ENCODE measurements at places on chromosomes 13 and 19.

DNA sequence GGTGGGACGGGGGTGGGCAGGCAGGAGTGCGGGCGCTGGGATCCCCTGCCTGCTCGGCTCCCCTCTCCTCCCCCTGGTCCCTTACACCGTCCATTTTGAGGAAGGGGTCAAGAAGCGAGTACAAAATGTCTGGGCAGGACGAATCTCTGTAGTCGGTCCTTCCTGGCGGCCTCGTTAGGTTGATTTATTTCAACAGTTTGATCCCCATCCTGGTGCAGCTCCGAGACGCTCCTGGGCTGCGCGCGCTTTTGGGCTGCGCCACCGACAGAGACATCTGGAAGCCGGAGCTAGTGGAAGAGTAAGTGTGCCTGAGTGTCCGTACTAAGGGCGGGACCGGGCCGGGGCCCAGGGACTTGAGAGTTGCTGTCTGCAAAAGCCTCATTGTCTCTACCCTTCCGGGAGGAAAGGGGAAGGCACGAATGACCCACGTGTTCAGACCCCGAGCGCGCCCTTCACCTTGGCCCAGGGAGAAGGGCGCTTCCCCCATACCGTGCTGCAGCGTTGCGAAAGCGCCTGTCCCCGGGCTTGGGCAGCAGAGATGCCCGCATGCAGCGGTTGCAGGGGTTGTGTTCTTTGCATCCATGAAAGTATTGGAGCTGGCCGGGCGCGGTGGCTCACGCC, 1.8 kb downstream of the ZNF114 start:
- DNase-seq: no peak

DNA sequence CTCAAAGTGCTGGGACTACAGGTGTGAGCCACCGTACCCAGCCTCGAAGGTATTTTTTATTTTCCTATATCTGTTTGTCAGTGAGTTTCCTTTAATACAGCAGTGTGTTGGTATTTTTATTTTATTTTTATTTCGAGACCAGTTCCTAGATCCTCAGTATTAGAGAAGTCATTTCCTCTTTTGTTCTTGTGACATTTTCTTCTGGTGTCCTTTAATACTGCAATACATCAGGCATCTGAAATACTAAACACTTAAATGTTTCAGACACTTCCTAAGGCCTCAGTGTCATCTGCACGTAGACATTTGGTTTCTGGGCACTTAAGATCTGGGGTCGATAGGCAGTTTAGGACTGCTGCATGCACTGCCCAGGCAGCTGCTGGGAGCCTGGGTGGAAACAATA, 22.5 kb downstream of the GATAD2A start:
- DNase-seq: no peak

DNA sequence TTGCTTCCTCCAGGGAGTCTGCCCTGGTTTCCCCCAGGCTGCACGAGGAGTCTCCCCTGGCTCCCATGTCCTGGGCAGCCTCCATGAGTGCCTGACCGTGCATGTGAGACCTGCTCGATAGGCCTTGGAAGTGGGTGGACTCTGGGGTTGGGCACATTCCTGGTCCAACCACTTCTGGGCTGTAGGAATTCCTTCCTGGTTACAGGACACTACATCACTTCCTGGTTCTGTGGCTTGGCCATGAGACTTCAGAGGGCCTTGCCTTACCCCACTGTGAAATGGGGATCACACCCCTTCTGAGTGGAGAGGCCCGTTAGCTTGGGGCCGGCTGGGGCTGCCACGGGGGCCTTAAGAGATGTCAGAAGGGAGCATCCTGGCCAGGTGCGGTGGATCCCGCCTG, 4.0 kb upstream of the ZNF628 start:
- DNase-seq: no peak

DNA sequence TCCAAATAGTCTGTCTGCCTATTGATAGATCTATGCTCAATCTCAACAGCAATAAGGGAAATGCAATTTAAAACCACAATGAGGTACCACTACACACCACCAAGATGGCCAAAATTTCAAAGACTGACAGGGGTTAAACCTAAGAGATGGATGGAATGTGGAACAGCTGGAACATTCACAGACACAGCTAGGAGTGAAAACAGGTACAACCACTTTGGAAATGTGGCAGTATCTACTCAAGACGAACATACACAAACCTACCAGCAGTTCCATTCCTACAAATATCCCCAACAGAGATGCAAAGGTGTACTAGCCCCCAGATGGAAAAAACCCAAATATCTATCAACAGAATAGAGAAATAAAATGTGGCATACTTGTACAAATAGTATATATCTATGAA, 86.4 kb downstream of the TSC22D1 start:
- no peak for DNase-seq

- DNase-seq: no peak
Measured at GRCh38 chr19:41753159-41753558, 2.2 kb upstream of the CEACAM6 start.

- no peak for DNase-seq
Measured at GRCh38 chr19:30785458-30786137, 413.4 kb downstream of the ZNF536 start.

GRCh38 chr13:52446265-52446664, 4.2 kb downstream of the VPS36 start:
- no peak for DNase-seq

DNA sequence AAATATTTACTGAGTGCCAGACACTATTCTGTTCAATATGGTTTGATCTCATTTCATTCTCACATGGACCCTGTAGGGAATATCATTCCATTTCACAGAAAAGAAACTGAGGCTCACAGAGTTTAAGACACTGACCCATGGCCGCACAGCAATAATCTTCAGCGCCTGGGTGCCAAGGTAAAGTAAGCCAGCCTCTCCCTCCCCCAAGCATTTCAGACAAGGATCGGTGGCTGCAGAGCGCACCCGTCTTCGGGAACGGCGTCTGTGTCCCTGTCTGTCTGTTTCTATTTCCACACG, 4.3 kb upstream of the PDE4A start:
- no peak for DNase-seq

GRCh38 chr13:65808061-65808460, 1422.1 kb downstream of the PCDH9 start:
- no peak for DNase-seq

GRCh38 chr19:15532779-15533521, 24.6 kb downstream of the CYP4F22 start:
- no peak for DNase-seq

GRCh38 chr19:16467581-16467980, 4.2 kb downstream of the EPS15L1 start:
- DNase-seq: no peak

DNA sequence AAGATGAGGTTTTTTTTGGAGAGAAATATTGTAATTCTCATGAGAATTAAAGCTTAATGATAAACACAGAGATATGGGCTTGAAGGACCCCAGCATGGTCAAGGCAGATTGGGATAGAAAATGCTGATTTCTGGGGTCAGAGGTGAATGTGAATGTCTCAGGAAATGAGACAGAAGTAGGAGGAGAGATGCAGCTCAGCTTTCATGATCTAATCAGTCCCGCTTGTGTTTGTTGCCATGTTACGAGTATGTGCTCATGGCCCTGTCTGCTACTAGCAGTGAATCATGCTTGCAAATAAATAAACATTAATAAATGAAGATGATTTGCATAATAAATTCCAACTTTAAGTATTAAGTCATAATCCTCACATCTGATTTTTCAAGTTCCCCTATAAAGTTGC, 23.0 kb upstream of the NDFIP2 start:
- DNase-seq: no peak

DNA sequence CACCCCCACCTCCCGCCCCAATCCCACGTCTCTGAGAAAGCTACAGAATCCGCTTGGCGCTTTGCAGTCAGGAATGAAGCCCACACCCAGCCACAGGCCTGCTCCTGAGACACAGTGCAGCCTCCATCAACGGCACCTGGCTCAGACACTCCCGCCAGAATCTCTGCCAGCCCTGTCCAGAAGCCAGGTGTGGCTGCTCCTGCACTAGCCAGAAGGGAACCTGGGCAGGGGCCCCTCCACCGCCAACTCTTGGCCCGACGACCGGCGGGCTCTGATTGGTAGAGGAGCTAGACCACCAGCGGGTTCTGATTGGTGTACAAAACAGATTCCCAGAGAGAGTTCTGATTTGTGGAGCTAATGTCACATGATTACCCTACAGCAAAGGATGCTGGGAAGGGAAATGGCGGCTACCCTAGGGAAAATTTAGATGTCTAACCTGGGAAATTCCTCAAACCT, 2.9 kb upstream of the PPP6R1 start:
- no peak for DNase-seq

DNA sequence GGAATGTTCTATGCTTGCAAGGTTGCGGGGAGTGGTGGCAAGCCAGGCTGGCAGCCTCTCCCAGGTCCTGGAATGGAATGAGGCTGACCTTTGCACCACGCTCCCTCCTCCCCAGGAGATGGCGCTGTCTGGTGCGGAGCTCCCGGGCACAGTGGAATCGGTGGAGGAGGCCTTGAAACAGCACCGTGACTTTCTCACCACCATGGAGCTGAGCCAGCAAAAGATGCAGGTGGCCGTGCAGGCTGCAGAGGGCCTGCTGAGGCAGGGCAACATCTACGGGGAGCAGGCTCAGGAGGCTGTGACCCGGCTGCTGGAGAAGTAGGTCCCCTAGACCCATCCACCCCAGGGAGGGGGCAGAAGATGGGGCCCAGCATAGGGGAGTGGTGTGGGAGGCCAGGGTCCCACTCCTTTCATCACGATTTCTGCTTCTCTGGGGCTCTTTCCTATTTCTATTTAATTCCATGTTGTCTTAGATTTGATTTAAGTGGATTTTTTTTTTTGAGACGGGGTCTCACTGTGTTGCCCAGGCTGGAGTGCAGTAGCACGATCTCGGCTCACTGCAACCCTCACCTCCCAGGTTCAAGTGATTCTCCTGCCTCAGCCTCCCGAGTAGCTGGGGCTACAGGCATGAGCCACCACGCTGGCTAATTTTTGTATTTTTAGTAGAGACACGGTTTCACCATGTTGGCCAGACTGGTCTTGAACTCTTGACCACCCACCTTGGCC, 53.2 kb upstream of the SHKBP1 start:
- no peak for DNase-seq

GRCh38 chr19:7395360-7396066, 46.8 kb downstream of the ARHGEF18 start:
- no peak for DNase-seq

DNA sequence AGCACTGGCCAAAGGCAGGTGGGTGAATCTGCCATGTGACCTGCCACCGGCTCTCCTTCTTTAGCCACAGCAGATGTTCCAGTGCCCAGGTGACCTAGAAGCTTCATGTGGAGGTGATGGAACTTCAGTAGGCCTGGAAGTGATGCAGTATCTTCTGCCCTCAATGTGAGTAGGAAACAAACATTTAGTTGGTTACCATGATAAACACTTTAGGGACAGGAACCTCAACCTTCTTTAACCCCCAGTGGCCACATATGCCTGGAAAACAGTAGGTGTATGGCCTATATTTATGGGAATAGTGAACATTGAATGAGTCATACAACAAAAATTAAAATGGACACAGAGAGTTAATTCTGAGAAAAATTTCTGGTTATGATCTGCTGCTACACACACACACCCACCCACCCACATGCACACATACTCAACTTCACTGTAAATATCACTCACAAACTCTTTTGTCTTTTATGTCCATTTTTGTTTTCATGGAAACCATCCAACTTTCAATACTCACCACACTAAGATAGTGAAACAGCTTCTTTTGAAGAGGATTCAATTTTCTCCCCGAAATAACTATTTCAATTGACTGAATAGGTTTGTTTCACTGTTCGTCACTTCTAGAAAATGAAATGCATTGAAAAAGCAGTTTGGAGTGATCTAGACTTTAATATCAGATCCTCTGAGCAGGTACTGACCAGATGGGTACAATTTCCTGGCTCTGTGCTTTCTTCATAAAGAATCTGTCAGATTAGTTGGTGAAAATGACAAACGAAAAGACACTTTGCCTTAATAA, 97.3 kb downstream of the STARD13 start:
- no peak for DNase-seq

- DNase-seq: no peak
Measured at GRCh38 chr13:44833139-44833538, 156.1 kb downstream of the NUFIP1 start.

- no peak for DNase-seq
Measured at GRCh38 chr19:1608359-1609102, 3.3 kb upstream of the UQCR11 start.

GRCh38 chr13:100608489-100608888, 19.9 kb upstream of the GGACT start:
- no peak for DNase-seq

- no peak for DNase-seq
Measured at GRCh38 chr19:56114051-56114777, 6.9 kb downstream of the ZNF787 start.

Measured in thymus (tissue), 14 donors.